ENCODE measurements at places on chromosomes 1 and 21. TPM values are rescaled to one million over a fixed set of nuclear protein-coding genes. Genes with fewer than 3 reads are reported as not detected.
A peak's percentile ranks its signal among the peaks of the same experiment; 100 is the strongest.

Gene FCN3
- total RNA-seq: not detected

Gene YBX1
- total RNA-seq: 665 TPM

Gene SELENBP1
- total RNA-seq: 4.0 TPM

Gene EFNA4
- 2.4 TPM for total RNA-seq

DNA sequence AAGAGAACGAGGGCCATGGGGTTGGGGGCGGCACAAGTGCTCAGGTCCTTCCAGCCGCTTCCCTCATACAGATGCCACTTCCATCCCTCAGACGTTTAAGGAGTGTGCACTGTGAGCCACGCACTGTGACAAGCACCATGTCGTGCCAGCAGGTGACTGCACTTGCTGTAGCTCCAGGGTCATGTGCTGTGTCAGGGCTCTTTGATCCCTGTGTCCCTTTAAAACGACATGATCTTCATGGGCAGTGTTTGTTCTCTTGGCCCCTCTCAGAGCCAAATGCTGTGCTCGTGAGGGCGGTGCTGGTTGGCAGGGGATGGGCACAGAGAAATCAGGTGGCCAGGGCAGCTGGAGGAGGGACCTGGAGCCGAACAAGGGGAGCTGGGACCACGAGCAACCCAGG lies 19.9 kb downstream of the IL10RB start:
- peaks cover 9% of the 10 kb centered on the region for H3K4me1 ChIP-seq
- no peak for DNase-seq
- H3K4me3 ChIP-seq: no peak overlapping the region
- H3K27me3 ChIP-seq: no peaks in the 10 kb centered on the region
- no peak overlapping the region for H3K27ac ChIP-seq

- no peak overlapping the region for H3K27ac ChIP-seq
- no peak overlapping the region for H3K4me3 ChIP-seq
- no peaks in the 10 kb centered on the region for H3K27me3 ChIP-seq
- H3K36me3 ChIP-seq: no peaks in the 10 kb centered on the region
- no peak for DNase-seq
Observed at GRCh38 chr1:179929955-179930798, 24.4 kb upstream of the CEP350 start.

DNA sequence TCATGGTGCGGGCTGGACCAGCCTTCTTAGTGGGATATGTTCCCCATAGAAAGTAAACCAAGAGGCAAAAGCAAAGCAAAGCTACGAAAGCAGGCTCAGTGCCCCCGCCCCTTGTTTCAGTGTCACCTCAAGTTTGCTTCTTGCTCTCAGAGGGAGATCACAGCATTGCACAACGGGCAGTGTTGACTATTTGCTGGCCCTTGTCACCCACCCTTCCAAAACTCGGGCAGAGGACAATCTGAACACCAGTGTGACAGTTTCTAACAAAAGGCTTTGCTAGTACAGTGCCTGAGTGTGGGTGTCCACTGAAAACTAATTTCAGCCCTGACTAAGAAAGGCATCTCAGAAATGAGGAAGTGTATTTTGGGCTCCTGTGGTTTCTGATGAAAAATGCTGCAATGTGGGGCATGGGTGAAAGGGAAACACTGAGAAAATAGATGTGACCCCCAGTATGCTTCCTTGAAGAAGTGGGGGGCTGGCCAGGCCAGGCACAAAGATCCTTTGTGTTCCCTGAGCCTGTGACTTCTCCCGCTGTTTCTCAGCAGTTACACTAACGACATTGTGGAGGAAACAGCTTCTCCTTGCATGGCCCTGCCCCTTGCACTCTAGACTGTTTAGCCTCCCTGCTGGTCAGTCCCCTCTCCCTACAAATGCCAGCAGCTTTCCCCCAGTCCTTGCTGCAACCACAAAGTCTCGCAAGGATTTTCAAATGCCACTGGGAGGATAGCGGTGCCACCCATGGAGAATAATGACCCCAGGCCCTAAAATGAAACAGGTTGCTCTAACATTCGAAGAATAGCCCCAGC lies 33.3 kb upstream of the KCNE1 start:
- H3K27me3 ChIP-seq: no peaks in the 10 kb centered on the region
- H3K4me1 ChIP-seq: peaks cover 26% of the 10 kb centered on the region
- no peaks in the 10 kb centered on the region for H3K36me3 ChIP-seq
- DNase-seq: peak; percentile 71
- H3K27ac ChIP-seq: peak overlapping the region; percentile 84
- peak overlapping the region; percentile 43 for H3K4me3 ChIP-seq

- DNase-seq: no peak
- no peaks in the 10 kb centered on the region for H3K36me3 ChIP-seq
- H3K4me3 ChIP-seq: no peak overlapping the region
- H3K4me1 ChIP-seq: peaks cover 5% of the 10 kb centered on the region
Observed at GRCh38 chr1:236066054-236066453, 1.2 kb upstream of the NID1 start.

- H3K27ac ChIP-seq: no peak overlapping the region
- no peak overlapping the region for H3K4me3 ChIP-seq
- DNase-seq: peak; percentile 66
- H3K27me3 ChIP-seq: peaks cover 26% of the 10 kb centered on the region
- peaks cover 15% of the 10 kb centered on the region for H3K4me1 ChIP-seq
- H3K36me3 ChIP-seq: no peaks in the 10 kb centered on the region
Observed at GRCh38 chr1:24317956-24318614, 1.1 kb upstream of the GRHL3 start.
